ENCODE measurements at places on chromosomes 1 and 21.

DNA sequence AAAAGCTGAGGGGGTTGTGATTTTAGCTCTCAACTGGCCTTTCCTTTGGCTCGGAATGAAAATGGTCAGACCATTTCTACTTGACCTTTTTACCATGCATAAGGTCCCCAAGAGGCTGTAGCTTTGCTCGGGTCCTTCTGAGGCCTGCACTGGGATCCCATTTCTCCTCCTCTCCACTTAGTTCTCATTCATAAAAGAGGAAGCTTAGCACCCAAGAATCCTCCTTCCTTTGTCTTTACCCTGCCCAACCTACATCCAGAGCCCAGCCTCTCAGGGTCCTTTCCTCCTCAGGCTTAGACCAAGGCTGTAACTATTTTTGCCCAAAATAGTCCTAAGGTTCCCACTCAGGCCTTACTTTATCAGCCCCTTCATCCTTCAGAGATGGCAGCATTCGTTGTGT lies 6.0 kb upstream of the SLC27A3 start:
- no peak for DNase-seq

GRCh38 chr1:228687587-228687986 lies 47.7 kb upstream of the RHOU start:
- no peak for DNase-seq

DNA sequence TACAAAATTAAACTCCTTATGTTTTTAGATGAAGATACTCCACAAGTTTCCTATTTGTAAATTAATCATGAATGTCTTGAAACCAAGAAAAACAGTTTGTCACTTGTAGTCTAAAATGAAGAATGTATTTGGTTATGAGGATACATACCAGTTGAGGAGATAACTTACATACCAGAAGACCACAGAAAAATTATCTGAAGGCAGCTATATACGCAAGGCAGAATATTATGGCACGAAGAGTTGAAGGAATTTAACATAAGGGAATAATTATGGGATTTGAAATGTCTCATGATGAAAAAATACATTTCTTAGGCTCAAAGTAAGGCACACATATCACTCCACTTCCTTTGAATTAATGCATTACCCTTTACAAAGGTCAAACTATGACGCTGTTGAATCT lies 73.3 kb downstream of the IFI44 start:
- no peak for DNase-seq

DNA sequence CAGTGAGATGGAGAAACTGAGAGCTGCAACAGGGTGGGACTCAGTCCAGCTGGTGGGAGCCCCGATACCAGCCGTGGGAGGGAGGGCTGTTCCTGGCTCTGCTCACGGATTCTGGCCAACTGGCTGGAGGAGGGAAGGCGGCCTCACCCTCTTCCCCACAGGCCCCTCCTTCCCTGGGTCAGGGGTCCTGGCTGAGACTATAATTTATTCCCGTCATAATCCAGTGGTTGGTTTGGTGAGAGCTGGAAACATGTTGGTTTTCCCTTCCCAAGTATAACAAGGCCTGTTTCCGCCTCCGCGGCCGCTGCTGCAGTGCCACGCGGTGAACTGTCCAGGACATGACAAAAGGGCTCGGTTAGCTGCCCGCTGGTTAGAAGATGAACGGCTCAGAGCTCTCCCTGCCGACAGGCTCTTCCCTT lies 10.0 kb downstream of the PTPRF start:
- no peak for DNase-seq

- no peak for DNase-seq
Observed at GRCh38 chr1:41387667-41388091, 26.4 kb downstream of the FOXO6 start.

DNA sequence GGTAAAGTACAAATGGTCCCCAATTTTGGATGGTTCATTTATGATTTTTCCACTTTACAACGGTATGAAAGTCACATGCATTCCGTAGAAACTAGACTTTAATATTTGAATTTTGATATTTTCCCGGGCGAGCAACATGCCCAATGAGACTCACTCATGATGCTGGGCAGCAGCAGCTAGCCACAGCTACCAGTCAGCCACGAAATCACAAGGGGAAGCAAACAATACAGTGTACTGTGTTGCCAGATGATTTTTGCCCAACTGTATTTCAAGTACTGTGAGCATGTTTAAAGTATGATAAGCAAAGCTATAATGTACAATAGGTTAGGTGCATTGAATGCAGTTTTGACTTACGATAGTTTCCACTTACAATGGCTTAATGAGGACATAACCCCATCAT lies 266.8 kb downstream of the VAV3 start:
- DNase-seq, result no peak
